ENCODE measurements at places on chromosomes 12 and 14. TPM values are rescaled to one million over a fixed set of nuclear protein-coding genes. Genes with fewer than 3 reads are reported as not detected.

DNA sequence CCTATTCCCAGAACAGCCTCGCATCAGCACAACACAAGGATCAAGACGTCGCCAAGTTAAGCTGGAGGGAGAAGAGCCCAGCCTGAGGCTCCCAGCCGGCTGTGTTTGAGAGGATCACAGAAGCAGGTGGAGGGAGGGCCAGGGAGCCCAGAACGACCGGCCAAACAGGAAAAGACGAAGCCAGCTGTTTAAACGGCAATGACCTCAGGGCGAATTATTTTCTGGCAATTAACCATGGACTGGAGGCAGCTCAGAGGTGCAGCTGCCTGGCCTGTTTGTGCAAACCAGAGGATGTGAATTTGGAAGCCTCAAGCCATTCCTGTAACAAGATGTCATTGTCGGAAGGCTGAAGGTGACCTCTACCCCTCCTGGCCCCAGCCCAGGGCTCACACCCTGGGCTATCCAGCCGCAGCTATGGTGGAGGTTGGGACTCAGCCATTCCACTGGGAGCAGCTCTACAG lies 175.8 kb upstream of the PRMT8 start:
- no peak overlapping the region for H3K4me3 ChIP-seq
- peak; percentile 68 for DNase-seq
- H3K4me1 ChIP-seq: no peaks in the 10 kb centered on the region
- no peak overlapping the region for H3K27ac ChIP-seq
- H3K36me3 ChIP-seq: no peaks in the 10 kb centered on the region

DNA sequence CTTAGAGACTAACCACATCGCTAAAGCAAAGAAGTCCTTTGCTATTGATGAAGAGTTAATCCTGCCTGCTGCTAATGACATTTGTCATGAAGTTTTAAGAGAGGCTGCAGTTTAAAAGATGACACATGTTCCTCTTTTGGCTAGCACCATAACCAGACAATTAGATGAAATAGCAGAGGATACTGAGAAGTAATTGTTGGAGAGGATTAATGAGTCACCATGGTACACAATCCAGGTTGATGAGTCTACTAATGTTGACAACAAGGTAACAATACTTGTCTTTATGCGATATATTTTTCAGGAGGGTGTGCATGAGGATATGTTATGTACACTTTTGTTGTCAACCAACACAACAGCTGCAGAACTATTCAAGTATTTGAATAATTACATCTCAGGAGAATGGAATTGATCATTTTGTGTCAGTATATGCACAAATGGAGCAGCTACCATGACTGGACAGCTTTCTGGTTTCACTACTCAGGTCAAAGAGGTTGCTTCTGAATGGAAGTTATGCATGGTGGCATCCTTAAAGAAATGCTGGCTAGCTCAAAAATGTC lies 56.7 kb downstream of the LRRIQ1 start:
- no peaks in the 10 kb centered on the region for H3K36me3 ChIP-seq
- H3K4me3 ChIP-seq: no peak overlapping the region
- no peak for DNase-seq
- no peak overlapping the region for H3K27ac ChIP-seq

DNA sequence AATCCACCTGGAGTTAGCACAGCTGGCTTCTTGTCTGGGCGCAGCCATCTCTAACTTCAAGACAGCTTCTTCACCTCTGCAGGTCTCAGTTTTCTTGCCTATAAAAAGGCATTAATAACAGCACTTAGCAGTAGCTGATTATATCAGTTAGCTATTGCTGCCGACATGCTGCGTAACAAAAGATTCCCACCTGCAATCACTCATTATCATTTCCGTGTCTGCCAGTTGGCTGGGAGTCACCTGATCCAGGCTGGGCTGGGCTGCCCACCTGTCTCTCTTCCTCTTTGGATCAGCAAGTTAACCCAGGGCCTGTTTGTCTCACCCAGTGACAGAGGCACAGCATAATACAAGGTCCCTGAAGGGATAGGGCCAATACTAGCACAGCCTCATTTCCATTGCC lies 109.7 kb downstream of the SCARB1 start:
- no peaks in the 10 kb centered on the region for H3K27me3 ChIP-seq
- no peak overlapping the region for H3K4me3 ChIP-seq
- peak overlapping the region; percentile 78 for H3K27ac ChIP-seq
- H3K36me3 ChIP-seq: no peaks in the 10 kb centered on the region
- DNase-seq: no peak

- no peak for DNase-seq
- H3K4me1 ChIP-seq: no peaks in the 10 kb centered on the region
- H3K27me3 ChIP-seq: no peaks in the 10 kb centered on the region
- H3K27ac ChIP-seq: no peak overlapping the region
- no peak overlapping the region for H3K4me3 ChIP-seq
Observed at GRCh38 chr12:3576891-3577290, 85.9 kb downstream of the PRMT8 start.

The IAPP gene
- total RNA-seq: not detected

The TPI1 gene
- total RNA-seq: 222 TPM

All from tibial nerve (tissue), 4 donors.